ENCODE measurements at places on chromosomes 5 and 9.

GRCh38 chr9:115969096-115969495 lies 184.5 kb upstream of the PAPPA start:
- DNase-seq, result no peak

DNA sequence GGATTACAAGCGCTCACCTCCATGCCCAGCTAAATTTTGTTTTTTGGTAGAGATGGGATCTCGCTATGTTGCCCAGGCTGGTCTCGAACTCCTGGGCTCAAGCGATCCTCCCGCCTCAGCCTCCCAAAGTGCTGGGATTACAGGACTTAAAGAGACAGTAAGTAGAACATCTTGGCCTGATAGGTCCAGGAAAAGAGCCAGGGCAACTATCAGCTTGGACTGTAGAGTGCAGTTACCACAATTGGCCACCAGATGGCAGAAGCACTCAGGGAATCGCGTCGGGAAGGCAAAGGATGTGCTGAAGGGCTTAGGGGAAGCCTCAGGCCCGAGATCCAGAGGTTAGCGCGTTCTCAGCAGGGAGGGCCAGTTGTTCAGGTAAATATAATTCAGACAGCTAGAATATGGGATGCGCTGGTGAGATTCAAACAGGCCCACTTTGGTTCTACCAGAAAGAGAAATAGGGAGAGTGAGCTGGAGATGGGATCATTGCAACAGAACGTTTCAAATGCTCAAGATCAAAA lies 21.5 kb downstream of the C9orf57 start:
- DNase-seq, result peak; percentile 60

GRCh38 chr9:94068257-94068656 lies 16.0 kb upstream of the PTPDC1 start:
- DNase-seq, result no peak

- no peak for DNase-seq
Observed at GRCh38 chr5:77006124-77006523, 24.1 kb upstream of the AGGF1 start.

DNA sequence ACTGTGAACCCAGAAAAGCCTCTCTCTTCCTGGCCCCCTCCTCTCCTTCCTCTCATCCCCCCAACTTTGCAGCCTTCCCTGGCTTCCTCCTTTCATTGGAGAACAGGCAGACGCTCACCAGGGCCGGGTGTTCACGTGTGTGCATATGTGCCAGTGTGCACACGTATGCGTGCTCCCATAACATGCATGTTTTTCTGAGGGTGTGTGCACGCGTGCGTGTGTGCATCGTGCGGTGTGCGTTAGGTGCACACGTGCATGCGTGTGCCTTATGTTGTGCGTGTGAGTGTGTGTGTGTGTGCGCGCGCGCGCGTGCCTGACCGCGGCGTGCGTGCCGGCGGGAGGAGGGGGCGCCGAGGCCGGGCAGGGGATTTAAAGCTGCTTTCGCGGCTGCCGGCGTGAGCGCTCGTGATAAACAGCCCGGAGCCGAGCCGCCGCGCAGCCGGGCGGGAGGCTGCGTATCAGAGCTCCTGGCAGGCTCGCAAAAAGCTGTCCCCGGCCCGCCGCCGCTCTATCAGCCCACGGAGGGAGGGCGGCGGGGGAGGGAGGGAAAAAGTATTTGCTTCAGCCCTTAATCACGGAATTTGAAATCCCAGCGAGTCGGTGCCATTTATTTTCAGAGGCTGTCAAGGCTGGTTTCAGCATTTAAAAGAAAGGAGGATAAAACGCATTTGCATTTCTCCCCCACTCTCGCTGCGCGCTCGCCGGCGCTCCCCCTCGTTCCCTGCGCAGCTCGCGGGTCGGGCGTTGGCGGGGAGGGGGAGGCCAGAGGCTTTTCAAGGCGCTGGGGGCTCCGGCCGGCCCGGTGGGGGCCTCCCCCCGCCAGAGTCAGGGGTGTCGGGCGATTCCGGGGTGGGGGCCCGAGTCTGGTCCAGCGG lies 183.9 kb downstream of the C9orf50 start:
- DNase-seq, result no peak

DNA sequence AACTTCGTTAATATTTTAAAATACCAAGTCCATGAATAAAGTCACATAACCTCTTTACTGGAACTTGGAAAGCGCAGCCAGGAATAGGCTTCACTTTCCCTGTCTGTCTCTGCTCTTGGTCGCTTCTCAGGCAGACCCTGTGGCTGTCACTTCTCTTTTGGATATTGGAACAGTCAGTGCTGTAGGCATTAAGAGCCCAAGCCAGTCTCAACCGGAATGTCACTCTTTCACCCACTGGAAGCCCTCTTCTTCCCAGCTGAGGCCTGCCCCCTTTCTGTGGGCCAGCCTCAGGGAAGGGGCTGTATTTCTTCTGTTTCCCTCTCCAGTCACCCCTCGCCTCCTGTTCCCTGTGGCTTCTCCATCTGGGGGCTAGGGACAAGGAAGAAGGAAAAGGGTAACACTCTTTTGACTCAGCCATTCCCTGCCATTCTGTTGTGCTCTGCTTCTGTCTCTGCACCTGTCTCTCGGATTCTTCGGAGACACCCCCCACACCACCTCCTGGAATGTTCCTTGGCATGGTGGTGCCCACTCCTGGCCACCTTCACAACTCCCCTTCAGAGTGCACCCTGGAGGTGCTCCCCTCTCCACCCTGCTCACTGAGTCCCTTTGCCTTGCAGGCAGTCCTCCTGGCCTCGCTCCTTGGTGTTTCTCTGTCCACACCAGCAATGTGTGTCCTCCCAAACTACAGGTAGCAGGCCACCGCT lies 103.4 kb downstream of the TRIO start:
- DNase-seq, result no peak

DNA sequence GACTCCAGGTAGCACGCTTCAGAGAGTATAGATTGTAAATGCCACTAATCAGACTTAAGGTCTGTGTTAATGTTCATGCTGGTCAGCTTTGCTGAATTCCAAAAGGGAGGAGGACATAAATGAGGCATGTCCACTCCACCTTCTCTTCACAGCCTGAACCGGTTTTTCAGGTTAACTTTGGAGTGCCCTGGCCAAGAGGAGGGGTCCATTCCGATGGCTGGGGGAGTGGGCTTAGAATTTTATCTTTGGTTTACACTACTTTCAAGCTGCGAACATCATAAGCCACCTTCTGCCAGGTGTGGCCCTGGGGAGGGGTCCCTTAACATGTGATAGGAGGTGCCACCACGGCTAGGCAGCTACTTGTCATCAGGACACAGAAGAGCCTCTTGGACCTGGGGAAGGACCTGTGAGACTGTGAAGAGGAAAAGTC lies 24.2 kb downstream of the ABO start:
- DNase-seq, result no peak

DNA sequence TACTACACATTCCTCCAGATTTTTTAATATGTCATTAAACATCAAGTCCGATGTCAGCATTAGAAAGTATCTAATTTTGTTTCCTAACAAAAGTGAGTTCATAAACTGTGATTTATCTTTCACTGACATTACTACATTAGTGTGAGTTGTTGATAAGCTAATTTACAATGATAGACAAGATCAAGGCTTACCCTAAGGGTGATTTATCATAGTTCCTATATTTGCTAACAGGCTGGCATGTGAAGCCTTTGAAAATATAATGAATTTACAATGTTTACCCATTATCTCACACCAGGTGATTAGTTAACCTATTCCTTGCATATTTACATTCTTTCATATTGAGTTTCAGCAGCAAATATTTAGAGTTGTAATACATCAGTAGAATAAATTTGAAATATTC lies 1096.9 kb upstream of the NUDT12 start:
- DNase-seq, result no peak
